Erythroblast (primary cell): ENCODE measurements at places on chromosomes 7 and 10.

DNA sequence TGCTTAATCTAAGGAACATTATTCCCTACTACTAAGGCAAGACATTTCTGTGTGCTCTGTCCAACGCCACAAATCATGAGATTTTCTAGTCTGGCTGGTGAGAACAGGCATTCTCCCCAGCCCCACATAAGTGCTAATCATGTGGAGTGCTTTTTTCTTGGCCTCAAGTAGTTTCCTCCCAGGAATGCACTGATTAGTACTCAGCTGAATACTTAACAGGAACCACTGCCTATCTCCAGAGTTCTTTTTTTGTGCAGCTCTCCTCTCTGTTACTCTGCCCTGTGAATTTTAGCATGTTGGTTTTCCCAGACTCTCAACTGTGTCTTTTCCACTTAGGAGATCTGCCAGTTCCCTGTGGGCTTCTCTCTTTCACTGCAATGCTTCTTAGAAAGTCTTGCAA, 1098.5 kb upstream of the LRRTM3 start:
- no peak for DNase-seq

- DNase-seq, result no peak
These were observed 54.2 kb upstream of the ANKRD1 start for GRCh38 chr10:90975096-90975495.

- DNase-seq, result no peak
These were observed 124.5 kb downstream of the POU6F2 start for GRCh38 chr7:39102234-39102633.

GRCh38 chr10:6035101-6035834, 26.9 kb downstream of the IL2RA start:
- DNase-seq, result no peak

GRCh38 chr7:112022128-112022527, 184.1 kb downstream of the DOCK4 start:
- no peak for DNase-seq

DNA sequence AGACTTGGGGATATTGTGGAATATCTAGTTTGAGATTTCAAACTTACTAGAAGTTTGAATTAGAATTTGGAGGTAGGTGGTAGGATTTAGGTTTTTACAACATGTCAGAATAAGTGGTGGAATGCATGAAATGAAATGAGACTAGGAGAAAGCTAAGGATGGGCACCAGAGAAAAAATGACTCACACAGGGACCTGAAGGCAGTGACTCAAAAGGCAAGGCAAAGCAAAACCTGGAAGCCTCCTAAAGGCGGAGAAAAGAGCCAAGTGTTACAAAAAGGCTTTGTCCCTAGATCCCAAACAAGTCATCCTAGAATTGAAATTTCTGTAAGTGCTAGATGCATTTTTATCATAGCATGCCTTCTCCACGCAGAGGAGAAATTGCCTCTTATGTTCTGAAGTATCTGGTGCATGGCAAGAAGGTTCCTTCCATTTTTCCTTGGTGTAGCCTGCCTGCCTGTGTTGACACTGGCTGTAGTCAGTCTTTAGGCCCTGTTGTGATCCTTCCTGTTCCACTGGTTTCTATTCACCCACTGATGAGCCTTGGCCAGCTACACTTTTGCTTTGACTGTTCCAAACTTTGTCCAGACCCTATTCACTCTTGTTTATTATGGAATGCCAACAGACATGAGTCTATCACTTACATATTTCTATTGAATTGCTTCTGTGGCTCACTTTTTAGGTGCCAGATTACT, 109.3 kb downstream of the ETV1 start:
- no peak for DNase-seq

GRCh38 chr7:100867776-100868485, 744 bp downstream of the TRIP6 start:
- DNase-seq, result no peak

DNA sequence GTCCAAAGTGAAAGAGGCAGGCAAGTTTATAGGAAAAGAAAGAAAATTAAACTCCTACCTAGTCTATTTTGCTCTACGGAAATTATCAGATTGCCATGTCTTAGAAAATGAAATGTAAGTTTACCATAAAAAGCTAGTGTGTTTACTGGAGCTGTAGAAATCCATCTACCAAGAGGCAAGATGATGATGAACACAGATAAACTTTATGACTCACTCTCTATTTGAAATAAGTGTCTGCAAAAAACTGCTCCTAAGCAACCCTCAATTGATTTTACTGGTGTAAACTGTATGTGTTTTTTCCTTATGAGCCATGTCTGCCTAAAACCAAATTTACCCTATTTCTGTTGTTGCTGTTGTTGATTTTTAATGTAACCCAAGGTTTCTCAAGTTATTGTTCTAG, 73.8 kb upstream of the TMEM106B start:
- no peak for DNase-seq

GRCh38 chr10:94785211-94785610, 22.7 kb downstream of the CYP2C19 start:
- no peak for DNase-seq

DNA sequence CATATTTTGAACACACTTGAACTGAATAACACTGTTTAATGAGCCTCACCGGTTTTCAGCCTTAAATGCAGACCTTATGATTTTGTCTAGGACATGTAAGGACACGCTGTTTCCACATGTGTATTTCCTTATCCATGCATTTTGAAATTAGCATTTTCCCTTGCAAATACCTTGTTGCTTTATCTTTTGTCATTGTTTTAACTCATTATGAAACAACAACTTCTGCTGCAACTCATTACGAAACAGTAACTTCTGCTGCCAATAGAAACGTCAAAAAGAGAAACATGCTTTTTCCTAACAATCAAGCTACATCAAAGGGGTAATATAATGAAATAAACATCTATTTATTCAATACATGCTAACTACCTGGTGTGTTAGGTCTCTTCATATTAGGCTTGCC, 322.0 kb downstream of the AGMO start:
- no peak for DNase-seq

- DNase-seq, result no peak
These were observed 68.1 kb upstream of the SFMBT2 start for GRCh38 chr10:7478727-7479457.

- no peak for DNase-seq
These were observed 56.4 kb upstream of the ANKRD1 start for GRCh38 chr10:90977162-90977854.

DNA sequence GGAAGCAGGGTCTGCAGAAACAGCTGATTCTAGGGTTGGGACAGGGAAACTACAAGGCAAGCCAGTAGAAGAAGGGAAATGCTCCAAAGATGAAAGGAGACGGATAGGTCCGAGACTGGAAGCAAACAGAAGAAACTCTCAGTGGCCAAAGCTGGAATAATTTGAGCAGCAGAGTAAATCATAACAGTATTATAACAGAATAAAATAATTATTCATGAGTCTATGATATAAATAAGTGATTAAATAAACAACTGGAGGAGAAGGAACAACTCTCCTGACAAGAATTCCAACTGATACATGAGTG, 27.6 kb downstream of the EZH2 start:
- DNase-seq, result no peak

DNA sequence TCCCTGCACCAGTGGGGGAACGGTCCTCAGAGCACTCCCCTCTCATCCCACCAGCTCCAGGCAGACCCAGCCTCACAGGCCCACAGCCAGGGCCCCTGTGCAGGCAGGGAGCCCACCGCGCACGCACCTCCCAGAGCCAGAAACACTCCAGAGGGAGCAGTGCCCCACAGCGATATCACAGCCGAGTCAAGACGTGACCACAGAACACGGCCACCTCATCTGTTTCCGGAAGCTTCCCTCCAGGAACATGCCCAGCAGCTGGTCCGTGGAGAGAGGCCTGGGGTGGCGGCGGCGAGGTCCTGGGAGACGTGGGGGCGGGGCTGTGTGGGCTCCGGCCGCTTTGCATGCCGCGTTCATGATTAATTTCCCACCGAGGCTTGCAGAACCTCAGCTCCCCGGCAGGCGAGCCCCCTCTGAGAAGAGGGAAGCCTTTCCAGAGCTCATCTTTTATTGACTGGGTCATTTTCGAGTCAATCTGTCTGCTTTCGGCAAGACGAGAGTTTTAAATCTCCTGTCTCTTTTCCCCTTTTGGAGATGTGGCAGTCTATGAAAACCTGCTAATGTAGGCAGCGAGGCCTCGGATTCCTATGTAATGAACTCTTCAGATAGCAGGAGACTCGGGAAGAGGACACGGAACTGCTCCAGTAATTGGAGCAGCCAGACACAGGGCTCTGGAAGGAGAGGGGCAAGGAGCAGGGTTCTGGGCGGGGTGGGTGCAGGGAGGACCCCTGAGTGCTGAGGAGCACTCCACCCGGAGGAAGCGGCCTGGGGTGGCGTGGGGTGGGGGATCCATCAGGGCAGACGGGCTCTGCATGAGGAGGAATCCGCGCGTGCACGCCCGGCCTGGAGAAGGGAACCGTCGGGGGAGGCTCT, 242.8 kb downstream of the ELFN1 start:
- DNase-seq, result no peak

GRCh38 chr10:58742141-58742540, 229.5 kb downstream of the BICC1 start:
- DNase-seq, result no peak

DNA sequence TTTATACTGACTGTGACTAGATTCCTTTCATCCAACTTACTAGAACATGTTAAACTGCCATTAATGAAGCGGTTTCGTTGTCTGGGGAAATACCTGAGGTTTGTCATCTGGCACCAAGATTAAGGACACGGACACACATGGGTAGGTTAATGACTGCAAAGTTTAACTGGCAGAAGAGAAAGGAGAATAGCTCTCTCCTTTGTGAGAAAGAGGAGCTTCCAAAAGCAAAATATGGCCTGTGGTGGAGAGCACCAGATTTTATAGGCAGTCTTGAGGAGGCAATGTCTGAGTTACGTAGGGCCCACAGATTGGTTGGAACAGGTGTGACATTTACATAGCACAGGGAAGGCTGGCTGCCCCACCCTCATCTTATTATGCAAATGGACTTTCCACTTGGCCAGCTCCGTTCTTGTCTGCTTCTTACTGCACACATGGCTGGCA, 1193.0 kb upstream of the CELF2 start:
- DNase-seq, result peak; percentile 49

- no peak for DNase-seq
These were observed 61.6 kb downstream of the CHST3 start for GRCh38 chr10:72025832-72026231.

GRCh38 chr7:153297141-153297540, 537.6 kb downstream of the ACTR3B start:
- DNase-seq, result no peak

DNA sequence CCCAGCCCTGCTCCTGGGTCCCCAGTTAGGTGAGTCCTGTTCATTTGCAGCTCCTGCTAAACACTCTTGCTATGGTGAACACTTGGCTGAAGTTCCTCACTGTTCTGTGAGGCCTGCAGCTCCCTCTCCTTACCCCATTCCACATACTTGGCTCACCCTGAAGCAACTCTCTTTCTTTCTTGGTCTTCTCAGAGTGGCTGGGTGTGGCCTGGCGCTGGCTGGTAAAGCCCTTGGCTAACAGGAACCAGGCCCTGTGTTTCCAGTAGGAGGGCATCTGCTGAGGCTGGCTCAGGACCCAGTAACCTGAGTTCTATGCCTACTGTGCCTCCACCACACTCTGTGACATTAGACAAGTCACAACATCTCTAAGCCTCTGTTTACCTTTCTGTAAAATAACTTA, 53.1 kb upstream of the COL13A1 start:
- no peak for DNase-seq

DNA sequence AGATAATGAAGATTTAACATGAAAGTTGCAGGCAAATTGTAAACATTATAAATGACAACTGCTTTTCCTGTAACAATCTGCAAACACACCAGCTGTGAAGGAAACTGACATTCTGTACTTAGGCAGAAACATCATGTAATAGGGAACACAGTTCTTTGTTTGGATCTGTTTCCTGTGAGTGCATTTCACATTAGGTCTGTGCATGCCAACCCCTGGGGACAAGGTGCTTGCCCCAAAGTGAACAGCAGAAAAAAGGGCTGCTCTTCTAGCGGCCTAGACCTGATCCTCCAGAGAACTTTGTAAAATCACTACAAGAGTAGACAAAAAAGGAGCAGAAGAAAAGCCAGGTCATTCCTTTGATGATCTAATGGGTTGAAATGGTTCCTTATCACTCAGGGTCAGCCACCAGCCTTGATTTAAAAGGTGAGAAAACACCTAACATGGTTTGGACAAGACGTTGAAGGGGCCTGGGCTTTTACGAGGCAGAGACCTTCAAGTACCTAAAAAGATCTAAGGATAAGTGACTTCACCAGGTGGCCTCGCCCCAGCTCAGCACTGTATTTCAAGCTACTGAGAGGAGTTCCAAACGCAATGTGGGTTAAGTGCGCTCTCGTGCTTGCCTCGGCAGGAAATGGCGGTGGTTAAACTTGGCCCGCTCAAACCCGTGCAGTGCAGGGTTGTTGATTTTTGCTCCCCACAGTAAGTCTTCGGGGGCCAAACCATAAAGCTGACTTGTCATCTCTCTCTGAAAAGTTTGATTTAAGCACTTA, 249.7 kb downstream of the CREB5 start:
- DNase-seq, result no peak

- no peak for DNase-seq
These were observed 720 bp upstream of the RFC2 start for GRCh38 chr7:74254858-74255379.

GRCh38 chr7:18429547-18429946, 66.0 kb upstream of the HDAC9 start:
- no peak for DNase-seq

DNA sequence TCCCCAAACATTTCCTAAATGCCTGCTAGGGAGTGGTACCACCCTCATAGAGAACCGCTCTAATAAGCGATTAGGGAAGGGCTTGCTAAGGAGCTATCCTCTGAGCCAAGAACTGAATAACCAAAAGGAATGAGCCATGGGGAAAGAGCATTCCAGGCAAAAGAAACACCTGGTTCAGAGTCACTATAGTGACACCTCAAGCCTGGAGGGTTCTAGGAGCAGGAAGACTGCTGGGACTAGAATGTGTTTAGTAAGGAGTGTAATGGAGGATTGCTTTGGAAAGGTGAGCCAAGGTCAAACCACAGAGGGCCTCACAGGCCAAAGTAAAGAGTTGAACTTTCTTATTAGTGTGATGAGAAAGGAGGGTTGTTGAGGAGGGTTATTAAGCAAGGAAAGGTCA, 38.7 kb upstream of the NRBF2 start:
- no peak for DNase-seq

DNA sequence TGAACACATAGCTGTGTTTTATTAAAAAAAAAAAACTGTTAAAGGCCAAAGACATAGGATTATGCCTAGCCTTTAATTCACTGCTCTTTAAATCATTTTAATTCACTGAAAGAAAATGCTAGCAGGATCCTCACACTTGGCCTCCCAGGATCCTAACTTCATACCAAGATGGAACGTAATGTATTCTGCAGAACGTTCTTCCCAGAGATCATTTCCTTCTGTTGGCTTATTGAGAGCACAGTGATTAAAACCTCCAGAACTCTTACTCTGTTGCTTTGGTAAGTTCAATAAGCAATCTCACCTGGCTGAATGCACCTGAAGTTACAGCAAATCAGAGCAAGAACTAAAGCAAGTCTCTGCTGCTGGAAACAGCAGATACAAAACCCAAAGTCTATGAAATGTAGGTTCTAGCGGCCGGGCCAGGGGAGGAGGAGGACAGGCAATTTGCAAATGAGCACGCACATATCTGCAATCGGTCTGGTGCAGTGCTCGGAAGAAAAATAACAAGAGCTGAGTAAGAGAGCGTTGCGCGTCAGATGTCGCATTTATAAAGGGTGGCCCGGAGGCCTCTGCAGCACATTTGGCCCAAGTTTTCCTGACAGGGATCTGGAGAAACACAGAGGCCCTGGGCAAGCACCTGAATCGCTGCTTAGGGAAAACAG, 193.9 kb downstream of the FAM107B start:
- DNase-seq, result no peak
